H1 (cell line): ENCODE measurements at places on chromosomes 11 and 22.

DNA sequence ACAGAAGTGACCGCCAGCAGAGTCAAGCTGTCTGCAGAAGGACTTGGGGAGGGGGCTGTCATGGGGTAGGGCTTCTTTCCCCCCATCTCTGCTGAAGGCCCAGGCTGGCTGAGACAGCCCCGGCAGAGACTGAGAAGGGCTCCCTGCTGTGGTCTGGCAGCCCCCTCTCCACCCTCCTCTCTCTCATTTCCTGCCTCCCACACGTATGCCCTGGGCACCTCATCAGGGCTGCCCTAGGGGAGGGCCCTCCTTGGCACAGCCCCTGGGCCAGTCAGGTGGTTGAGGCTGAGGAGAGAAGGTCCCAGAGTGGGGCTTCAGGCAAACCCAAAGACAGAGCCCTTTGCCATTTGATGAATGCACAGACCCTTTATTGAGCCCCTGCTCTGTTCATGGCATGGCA lies 3.6 kb downstream of the RASD2 start:
- peaks cover 26% of the 10 kb centered on the region for H3K27me3 ChIP-seq
- H3K27ac ChIP-seq = no peak overlapping the region
- peaks cover 4% of the 10 kb centered on the region for H3K4me1 ChIP-seq

DNA sequence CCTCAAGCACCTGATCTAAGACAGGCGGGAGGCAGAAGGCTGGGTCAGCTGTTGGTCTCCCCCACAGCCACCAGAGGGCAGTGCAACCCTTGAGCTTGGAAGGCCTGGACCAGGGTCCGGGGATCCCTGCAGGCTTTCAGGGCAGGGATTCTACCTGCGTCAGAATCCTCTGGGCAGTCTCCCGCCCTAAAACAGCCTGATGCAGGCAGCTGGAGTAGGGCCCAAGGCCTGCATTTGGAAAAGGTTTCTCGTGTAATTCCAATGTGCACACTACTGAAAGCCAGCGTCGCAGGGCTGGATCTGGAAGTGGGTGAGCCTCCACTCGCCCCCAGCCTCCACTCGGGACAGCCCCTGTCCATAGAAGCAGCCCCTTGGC lies 31.8 kb downstream of the BID start:
- DNase-seq = peak; percentile 80
- no peak overlapping the region for H3K4me3 ChIP-seq
- H3K27me3 ChIP-seq = no peaks in the 10 kb centered on the region
- H3K27ac ChIP-seq = no peak overlapping the region
- H3K4me1 ChIP-seq = peaks cover 5% of the 10 kb centered on the region

DNA sequence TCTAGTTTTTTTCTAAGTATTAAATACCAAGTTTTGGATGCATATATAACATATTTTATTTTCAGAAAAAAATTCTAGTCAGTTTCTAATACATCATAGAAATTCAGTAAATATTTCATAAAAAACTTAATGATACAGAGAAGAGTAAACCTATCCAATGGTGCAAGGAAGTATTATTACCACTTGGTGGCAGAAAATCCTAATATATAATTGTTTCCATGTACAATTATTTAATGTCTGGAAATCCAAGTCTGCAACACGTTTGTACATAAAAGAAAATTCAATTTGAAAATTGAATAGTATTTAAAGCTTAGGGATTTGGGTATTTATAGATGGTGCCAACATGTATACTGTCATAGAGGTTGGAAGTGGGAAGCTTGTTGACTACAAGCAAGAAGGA lies 127.0 kb downstream of the TRPC6 start:
- H3K27ac ChIP-seq = no peak overlapping the region
- no peaks in the 10 kb centered on the region for H3K36me3 ChIP-seq
- H3K4me1 ChIP-seq = no peaks in the 10 kb centered on the region
- no peak overlapping the region for H3K4me3 ChIP-seq

DNA sequence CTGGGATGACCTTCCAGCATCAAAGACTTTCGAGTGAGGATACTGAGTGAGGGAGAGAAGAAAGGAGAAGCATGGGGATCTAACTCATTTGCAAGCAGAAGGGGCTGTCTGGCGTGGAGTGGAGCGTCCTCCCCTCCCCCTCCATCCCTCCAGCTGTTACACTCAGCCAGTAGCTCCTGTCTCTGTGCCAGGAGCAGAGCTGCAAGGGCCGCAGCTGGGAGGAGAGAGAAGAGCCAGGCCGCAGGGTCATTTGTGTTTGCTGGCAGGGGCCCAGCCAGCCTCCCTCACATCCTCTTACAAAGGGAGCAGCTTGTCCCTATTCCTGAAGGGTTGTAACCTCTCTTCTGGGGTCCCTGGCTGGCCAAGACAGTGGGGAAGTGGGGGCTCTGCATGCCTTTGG lies 57.9 kb downstream of the NECTIN1 start:
- H3K27ac ChIP-seq = no peak overlapping the region
- H3K4me1 ChIP-seq = no peaks in the 10 kb centered on the region; the same call in 1 of the 2 replicates
- H3K27me3 ChIP-seq = no peaks in the 10 kb centered on the region
- peaks cover 21% of the 10 kb centered on the region for H3K36me3 ChIP-seq

- no peak for DNase-seq
- H3K27ac ChIP-seq = no peak overlapping the region
- no peaks in the 10 kb centered on the region for H3K36me3 ChIP-seq
- no peaks in the 10 kb centered on the region for H3K27me3 ChIP-seq
- no peaks in the 10 kb centered on the region; the same call in 1 of the 2 replicates for H3K4me1 ChIP-seq
Observed at GRCh38 chr22:45446216-45446615, 32.7 kb downstream of the RIBC2 start.

DNA sequence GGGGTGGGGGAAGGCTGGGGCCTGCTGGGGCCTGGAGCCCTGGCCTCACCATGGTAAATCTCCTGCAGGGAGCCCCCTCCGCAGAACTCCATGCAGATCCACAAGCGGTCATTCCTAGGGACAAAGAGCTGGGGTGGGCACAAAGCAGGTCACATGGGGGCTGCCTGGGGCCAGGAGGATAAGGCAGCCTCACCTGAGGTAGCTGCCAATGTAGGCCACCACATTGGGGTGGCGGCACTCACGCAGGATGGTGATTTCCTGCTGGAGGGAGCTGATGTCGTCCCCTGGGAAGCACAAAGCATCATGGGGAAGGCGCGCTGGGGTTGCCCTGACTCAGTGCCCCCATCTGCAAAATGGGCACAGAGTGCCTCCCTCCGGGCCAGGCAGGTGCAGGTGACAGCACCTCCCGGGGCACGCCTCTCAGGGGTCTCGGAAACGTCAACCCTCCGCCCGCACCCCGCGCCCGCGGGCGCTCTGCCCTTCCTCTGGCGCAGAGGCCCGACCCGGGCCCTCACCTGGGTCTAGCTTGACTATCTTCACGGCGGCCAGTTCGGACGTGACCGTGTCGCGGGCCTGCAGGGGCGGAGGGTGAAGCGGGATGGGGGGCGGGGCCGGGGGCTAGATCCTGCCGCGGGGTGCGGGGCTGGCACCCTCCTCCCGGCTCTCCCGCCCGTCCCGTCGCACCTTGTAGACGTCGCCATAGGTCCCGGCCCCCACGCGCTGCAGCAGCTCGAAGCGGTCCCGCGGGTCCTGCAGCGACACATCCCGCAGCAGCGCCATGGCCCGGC lies 450 bp downstream of the MAP4K2 start:
- no peaks in the 10 kb centered on the region for H3K27me3 ChIP-seq
- H3K36me3 ChIP-seq = peaks cover 8% of the 10 kb centered on the region; the same call in 1 of the 2 replicates
- peak; percentile 70 for DNase-seq
- H3K27ac ChIP-seq = no peak overlapping the region
- H3K4me1 ChIP-seq = peaks cover 14% of the 10 kb centered on the region
- H3K4me3 ChIP-seq = peak overlapping the region; percentile 38

GRCh38 chr11:69395287-69395686 lies 86.2 kb upstream of the LINC01488 start:
- no peak overlapping the region for H3K4me3 ChIP-seq
- H3K4me1 ChIP-seq = 0 out of 2 replicates have a peak, but pooled peaks cover 3% of the 10 kb centered on the region
- DNase-seq = no peak
- no peaks in the 10 kb centered on the region for H3K27me3 ChIP-seq
- H3K27ac ChIP-seq = no peak overlapping the region

DNA sequence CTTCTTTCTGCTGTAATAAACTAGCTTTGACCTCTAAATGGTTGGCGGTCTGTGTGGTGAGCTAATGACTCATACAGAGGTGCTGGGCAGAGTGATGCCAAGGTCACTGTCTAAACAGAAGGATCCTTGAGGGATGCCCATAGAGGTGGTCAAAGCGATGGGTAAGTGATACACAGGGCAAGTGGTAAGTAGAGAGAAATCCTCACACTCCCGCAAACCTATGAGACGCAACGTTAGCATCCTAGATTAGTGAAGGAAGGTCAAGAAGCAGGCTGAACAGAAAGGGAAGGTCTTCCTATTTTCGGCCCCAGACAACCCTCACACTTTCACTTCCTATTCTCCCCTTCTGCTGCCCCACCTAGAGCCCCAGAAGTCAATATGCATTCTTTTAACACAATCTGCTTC lies 65.6 kb upstream of the SESN3 start:
- no peak for DNase-seq
- H3K4me1 ChIP-seq = peaks cover 2% of the 10 kb centered on the region; the same call in 1 of the 2 replicates
- no peak overlapping the region for H3K27ac ChIP-seq
- H3K36me3 ChIP-seq = no peaks in the 10 kb centered on the region
- no peak overlapping the region for H3K4me3 ChIP-seq

GRCh38 chr11:19952116-19952605 lies 208.1 kb downstream of the DBX1 start:
- H3K27me3 ChIP-seq = no peaks in the 10 kb centered on the region
- peaks cover 6% of the 10 kb centered on the region for H3K36me3 ChIP-seq
- no peak for DNase-seq
- peaks cover 26% of the 10 kb centered on the region for H3K4me1 ChIP-seq

DNA sequence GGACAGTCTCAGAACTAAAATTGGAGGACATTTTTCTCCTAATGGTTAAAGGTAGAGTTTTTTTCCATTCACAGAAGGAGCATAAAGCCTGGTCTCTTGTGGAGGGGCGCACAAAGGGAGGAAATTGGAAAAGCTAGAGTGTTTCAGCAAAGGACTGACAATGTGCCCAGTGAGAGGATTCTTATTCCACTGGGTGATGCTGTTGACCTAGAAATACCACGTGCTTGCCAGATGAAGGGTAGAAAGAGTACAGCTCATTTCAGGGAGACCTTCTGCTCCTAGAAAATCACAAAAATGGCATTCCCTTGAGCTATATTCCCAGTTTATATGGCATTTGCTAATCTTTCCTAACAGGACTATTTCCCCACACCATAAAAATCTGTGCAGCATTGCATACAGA lies 21.1 kb downstream of the MS4A6E start:
- H3K4me1 ChIP-seq = no peaks in the 10 kb centered on the region
- no peaks in the 10 kb centered on the region for H3K36me3 ChIP-seq
- no peak overlapping the region for H3K27ac ChIP-seq
- DNase-seq = no peak

DNA sequence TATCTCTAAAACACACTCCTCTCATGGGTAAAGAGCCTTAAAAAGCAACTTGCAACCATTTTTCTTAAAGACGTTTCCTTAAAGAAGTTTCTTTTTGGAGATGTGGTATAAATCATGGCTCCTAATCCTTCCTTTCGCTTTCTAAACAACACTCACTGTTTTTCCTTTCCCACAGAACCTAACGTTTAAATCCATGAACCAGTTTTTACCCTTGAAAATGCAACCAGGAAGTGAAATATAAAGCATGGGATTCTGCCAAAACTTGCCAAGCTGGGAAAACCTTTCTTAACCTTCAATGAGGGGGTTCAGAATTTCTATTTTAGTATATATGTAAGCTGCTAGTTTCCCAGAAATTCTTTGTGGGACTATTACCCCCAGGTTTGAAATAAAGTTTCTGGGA lies 8.6 kb downstream of the PLEKHA7 start:
- no peak overlapping the region for H3K27ac ChIP-seq
- no peak for DNase-seq
- no peak overlapping the region for H3K4me3 ChIP-seq
- H3K27me3 ChIP-seq = no peaks in the 10 kb centered on the region

GRCh38 chr11:34806875-34807274 lies 109.3 kb downstream of the APIP start:
- H3K27me3 ChIP-seq = no peaks in the 10 kb centered on the region
- no peaks in the 10 kb centered on the region for H3K4me1 ChIP-seq
- no peak overlapping the region for H3K4me3 ChIP-seq
- no peak for DNase-seq

GRCh38 chr11:119339589-119340334 lies 921 bp downstream of the C1QTNF5 start:
- DNase-seq = peak; percentile 94
- peak overlapping the region; percentile 47 for H3K4me3 ChIP-seq
- H3K27me3 ChIP-seq = peaks cover 42% of the 10 kb centered on the region
- H3K4me1 ChIP-seq = peaks cover 26% of the 10 kb centered on the region

GRCh38 chr22:46052801-46053562 lies 76.0 kb upstream of the WNT7B start:
- H3K4me1 ChIP-seq = peaks cover 6% of the 10 kb centered on the region
- H3K27me3 ChIP-seq = no peaks in the 10 kb centered on the region; the same call in 1 of the 2 replicates
- no peak overlapping the region for H3K4me3 ChIP-seq
- H3K27ac ChIP-seq = no peak overlapping the region
- H3K36me3 ChIP-seq = no peaks in the 10 kb centered on the region
- DNase-seq = no peak

GRCh38 chr11:19027829-19028595 lies 32.5 kb downstream of the MRGPRX2 start:
- DNase-seq = no peak
- H3K27ac ChIP-seq = no peak overlapping the region
- H3K36me3 ChIP-seq = no peaks in the 10 kb centered on the region

DNA sequence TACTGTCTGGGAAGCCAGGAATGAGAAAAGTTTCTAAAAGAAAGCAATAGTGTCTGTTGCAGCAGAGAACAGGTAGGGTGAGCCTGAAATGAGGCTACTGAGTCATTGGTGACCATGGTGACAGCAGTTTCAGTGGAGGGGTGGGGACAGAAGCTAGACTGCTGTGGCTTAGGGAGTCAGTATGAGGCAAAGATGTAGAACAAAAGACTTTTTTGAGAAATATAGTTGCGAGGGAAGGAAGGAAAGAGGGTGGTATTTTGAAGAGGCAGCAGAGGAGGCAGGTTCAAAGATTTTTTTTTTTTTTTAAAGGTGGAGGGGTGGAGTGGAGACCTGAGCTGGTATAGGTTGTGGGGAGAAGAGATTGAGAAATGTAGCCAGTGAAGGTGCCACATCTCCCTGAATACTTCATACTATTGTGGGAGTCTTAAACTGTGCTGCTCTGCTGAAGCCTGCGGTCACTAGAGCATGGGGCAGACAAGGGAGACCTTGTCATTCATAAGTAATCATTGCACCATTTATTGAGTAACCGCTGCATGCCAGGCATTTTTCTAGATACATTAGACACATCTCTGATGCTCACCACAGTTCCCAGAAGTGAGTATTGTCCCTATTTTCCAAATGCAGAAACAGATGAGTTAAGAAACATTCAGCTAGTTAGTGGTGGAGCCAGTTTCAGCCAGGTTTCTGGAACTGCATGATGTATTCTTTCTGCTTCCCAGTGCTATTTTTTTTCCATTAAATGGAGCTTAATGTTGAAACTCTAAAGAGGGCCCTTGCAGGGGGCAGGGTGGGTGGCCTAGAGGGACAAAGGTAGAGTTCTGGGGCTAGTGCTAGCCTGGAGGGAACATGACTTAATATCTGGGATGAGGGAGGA lies 49.9 kb downstream of the STIM1 start:
- no peaks in the 10 kb centered on the region for H3K4me1 ChIP-seq
- no peak overlapping the region for H3K4me3 ChIP-seq
- H3K27me3 ChIP-seq = no peaks in the 10 kb centered on the region
- H3K27ac ChIP-seq = no peak overlapping the region
- no peak for DNase-seq

- no peak overlapping the region for H3K27ac ChIP-seq
- H3K36me3 ChIP-seq = no peaks in the 10 kb centered on the region
- DNase-seq = no peak
- no peaks in the 10 kb centered on the region for H3K4me1 ChIP-seq
- no peaks in the 10 kb centered on the region for H3K27me3 ChIP-seq
Observed at GRCh38 chr11:124101737-124102136, 13.5 kb upstream of the VWA5A start.
